CD8-positive, alpha-beta memory T cell (primary cell): ENCODE measurements at places on chromosomes 1 and 21. TPM values are rescaled to one million over a fixed set of nuclear protein-coding genes. Genes with fewer than 3 reads are reported as not detected.

DNA sequence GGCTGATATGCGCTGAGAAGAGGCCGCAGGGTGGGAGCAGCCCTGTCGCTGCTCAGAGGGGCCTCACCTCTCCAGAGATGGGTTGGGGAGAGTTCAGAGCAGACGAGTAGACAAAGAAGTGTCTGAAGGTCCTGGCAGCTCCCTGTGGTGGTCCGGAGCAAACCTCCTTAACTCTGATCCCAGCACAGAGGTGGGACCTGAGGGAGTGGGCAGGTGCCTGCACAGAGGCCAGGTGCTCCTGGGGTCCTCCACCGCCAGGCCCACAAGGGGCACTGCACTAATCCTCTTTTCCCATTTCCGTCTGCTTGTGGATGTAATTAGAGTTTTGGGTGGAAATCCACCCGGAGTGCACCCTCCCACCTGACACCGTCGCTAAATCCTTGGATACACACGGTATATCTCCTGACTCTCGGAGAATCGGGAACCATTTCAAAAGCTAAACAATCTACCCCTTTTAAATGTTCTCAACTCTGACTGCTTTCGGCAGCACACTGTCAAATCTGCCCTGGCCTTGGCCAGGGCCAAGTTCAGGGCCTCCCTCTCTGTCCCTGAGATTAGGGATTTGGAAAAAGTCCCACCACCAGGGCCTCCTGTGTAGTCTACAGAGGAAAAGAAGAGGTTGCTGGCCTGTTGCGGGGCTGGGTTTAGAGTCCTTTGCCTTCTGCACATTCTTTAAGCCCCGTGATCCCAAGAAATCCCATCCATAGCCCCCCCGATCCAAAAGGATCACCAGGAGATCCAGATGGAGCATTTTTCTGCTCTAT is 22.4 kb downstream of the CASZ1 start:
- DNase-seq: no peak

- no peak for DNase-seq
Measured at GRCh38 chr1:119656410-119656955, 8.4 kb upstream of the ZNF697 start.

- DNase-seq: no peak
Measured at GRCh38 chr1:11558276-11558675, 79.3 kb downstream of the DISP3 start.

Gene MMP23B
- polyA plus RNA-seq: 3.4 TPM

- no peak for DNase-seq
Measured at GRCh38 chr21:38126666-38127303, 130.0 kb upstream of the KCNJ15 start.

DNA sequence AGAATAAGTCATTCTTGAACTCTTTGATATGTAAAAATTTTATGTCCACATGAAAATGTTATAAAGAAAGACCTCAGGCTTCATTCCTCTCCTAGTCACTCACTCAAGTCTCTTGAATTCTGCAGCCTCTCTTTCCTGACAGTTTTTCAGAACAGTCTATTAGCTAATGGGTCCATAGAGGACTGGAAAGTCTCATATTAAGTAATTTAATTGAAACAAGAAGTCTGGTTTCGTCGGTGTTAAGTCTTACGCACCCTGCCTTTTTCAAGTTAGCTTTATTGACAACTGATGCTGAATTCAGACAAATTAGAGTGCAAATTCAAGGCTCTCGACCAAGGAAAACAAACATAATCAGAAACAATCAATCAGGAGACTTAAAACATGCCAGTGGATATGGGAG is 105.8 kb downstream of the GREM2 start:
- no peak for DNase-seq

Gene OR2L13
- polyA plus RNA-seq: not detected
